ENCODE measurements at places on chromosomes 2 and 18. TPM values are rescaled to one million over a fixed set of nuclear protein-coding genes. Genes with fewer than 3 reads are reported as not detected.
A peak's percentile ranks its signal among the peaks of the same experiment; 100 is the strongest.

DNA sequence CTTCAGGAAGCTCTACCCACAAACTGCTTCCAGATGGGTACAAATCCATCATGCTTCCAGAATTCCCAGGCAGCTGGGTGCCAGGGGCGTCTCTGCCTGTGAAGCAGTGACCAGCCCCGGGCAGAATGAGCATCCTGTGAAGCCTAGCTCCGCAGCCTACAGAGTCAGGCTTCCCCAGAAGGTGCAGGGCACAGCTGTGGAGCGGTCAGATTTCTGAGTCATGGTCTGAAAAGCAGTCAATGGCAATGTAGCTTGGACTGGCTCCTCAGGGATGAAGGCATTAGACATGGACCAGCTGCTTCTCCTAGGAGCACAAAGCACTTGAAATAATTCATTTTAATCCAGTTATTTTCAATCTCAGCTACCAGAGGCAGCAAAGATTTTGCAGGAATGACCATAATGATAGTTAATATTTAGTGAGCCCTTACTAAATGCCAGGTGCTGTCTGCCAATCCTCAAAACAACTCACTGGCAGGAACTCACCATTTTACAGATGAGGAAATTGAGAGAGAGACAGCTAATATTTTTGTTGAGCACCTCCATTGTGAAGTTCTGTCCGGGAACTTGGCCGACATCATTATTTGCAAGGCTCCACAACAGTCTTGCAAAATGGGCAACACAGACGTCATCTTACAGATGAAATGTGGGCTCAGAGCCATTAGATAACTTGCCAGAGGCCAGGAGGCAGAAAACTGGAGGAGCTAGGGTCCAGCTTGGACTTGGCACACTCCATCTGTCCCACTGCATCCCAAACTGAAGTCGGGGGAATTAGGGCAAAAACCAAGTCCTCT lies 31.7 kb downstream of the ACMSD start:
- DNase-seq: no peak

GRCh38 chr18:74775239-74775638 lies 177.6 kb downstream of the ZNF407 start:
- no peak for DNase-seq

The SCN7A gene
- not detected for total RNA-seq

DNA sequence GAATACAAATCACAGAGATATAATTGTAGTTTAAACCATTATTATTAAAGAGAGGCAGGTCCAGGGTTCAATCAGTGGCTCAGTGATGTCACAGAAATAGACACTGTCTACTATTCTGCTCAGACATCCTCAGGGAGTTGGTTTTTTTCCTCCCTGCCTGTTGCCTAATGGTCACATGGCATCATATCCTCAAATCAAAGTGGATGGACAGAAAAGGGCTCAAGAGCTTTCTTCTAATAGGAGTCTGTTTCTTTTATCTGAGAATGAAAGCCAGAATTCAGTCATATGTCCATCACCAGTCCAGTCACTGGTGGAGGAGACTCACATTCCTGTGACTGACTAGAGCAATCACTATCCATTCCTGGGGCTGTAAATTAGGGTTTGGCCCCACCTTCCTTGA lies 27.9 kb upstream of the EPC2 start:
- no peak for DNase-seq

GRCh38 chr18:49849331-49850217 lies 36.2 kb upstream of the ACAA2 start:
- peak; percentile 95 for DNase-seq

Measured in foreskin keratinocyte (primary cell).